ENCODE measurements at places on chromosomes 4 and X. TPM values are rescaled to one million over a fixed set of nuclear protein-coding genes. Genes with fewer than 3 reads are reported as not detected.

DNA sequence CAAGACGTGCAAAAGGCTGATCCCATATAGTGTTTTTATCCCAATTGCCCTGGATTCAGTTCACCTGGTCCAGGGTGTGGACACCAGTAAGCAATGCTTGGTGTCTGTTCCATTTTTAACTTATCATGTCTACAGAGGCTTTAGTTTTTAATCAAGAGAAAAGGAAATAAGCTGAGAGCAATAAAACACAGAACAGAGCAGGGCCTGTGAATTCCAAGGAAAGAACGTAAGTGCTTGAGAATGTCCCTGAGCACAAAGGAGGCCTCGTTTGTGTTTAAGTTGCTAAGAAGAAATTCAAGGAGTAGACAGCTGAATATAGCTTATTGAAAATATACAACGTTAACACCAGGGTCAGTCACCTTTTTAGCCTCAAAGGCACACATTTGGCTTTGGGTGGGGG lies 191.3 kb downstream of the GPC3 start:
- H3K4me1 ChIP-seq, result no peaks in the 10 kb centered on the region
- DNase-seq, result no peak
- no peak overlapping the region for H3K27ac ChIP-seq
- no peak overlapping the region for H3K4me3 ChIP-seq
- H3K36me3 ChIP-seq, result no peaks in the 10 kb centered on the region

GRCh38 chrX:41522671-41523070 lies 75.5 kb downstream of the NYX start:
- peaks cover 18% of the 10 kb centered on the region for H3K27me3 ChIP-seq
- no peaks in the 10 kb centered on the region for H3K36me3 ChIP-seq
- peak overlapping the region; percentile 58 for H3K27ac ChIP-seq
- no peak for DNase-seq

- DNase-seq, result no peak
- no peaks in the 10 kb centered on the region for H3K4me1 ChIP-seq
- peaks cover 6% of the 10 kb centered on the region for H3K27me3 ChIP-seq
Measured at GRCh38 chrX:39693298-39693697, 404.5 kb downstream of the BCOR start.

DNA sequence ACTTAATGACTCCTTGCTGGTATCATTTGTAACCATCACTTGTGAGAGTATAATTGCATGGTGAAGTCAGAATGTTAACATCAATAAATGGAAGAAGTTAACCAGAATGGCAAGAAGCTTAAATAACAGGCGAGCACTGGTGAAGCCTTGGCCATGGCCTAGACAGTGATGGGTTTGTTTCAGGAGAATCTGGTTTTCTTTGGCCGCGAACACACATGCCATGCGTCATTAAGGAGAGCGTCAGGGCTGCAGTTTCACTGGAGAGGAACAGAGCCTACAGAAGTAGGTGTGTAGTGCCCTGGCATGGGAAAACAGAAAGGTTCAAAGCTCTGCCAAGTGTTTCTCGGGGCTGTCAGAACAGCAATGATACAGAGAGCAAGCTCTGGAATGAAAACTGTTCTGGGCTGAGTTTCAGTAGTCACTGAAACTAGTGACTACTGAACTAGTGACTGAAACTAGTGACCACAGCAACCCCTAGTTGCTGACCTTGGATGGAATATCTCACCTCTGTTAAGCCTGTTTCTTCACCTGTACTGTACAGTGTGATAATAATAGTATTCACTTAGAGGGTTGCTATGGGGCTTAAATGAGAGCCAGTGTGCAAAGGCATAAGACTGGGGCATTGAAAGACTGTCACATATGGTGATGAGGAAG lies 93.8 kb downstream of the C4orf51 start:
- H3K4me3 ChIP-seq, result no peak overlapping the region
- peaks cover 6% of the 10 kb centered on the region for H3K36me3 ChIP-seq
- no peak overlapping the region for H3K27ac ChIP-seq
- H3K27me3 ChIP-seq, result no peaks in the 10 kb centered on the region
- DNase-seq, result no peak

Gene KDR
- total RNA-seq, result 78.7 TPM

- peaks cover 30% of the 10 kb centered on the region for H3K4me1 ChIP-seq
- H3K27me3 ChIP-seq, result no peaks in the 10 kb centered on the region
- no peak for DNase-seq
- H3K4me3 ChIP-seq, result no peak overlapping the region
- peak overlapping the region; percentile 50 for H3K27ac ChIP-seq
- no peaks in the 10 kb centered on the region for H3K36me3 ChIP-seq
Measured at GRCh38 chr4:1293531-1293941, 3.8 kb downstream of the MAEA start.

Gene SRP72
- 56.4 TPM for total RNA-seq

- no peak for DNase-seq
- no peaks in the 10 kb centered on the region for H3K36me3 ChIP-seq
- H3K4me3 ChIP-seq, result no peak overlapping the region
- H3K27ac ChIP-seq, result no peak overlapping the region
- H3K4me1 ChIP-seq, result no peaks in the 10 kb centered on the region
Measured at GRCh38 chrX:112766774-112767173, 73.9 kb downstream of the AMOT start.

Gene DGKK
- total RNA-seq, result not detected

GRCh38 chrX:129781134-129781672 lies 1.5 kb downstream of the SASH3 start:
- H3K36me3 ChIP-seq, result no peaks in the 10 kb centered on the region
- H3K27ac ChIP-seq, result no peak overlapping the region
- no peak for DNase-seq

GRCh38 chr4:79381161-79381560 lies 26.9 kb downstream of the GK2 start:
- H3K36me3 ChIP-seq, result no peaks in the 10 kb centered on the region
- no peak for DNase-seq

- H3K4me3 ChIP-seq, result no peak overlapping the region
- DNase-seq, result no peak
Measured at GRCh38 chrX:107146670-107147069, 28.0 kb upstream of the RBM41 start.

DNA sequence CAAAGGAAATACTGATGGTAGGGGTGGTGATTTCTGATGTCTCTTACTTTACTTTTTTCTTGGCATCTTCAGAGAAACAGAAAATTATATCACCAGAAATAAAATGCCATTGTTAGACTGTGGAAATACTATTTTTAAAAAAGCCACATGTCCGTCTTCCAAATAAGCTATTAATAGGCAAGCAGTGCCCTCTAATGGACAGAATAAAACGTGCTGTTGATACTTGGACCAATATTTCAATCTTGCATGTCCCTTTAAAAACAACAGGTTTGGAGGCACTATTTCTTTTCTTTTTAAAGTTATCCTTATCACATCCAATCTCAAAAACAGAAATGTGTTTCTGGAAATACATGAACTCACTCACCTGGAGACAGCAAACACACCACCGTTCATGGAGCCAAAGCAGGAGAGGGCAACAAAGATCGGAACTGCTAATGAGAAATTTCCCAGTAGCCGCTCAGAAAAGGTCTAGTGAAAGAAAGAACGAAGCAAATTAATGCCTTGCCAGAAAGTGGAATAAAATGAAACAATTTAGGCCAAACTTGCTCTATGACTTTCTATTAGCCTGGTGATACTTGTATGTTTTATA lies 59.2 kb downstream of the SLC7A11 start:
- no peak overlapping the region for H3K27ac ChIP-seq
- no peak overlapping the region for H3K4me3 ChIP-seq
- H3K4me1 ChIP-seq, result no peaks in the 10 kb centered on the region
- H3K27me3 ChIP-seq, result no peaks in the 10 kb centered on the region
- DNase-seq, result peak; percentile 72

Gene AMER1
- 7.1 TPM for total RNA-seq

Gene HTR2C
- not detected for total RNA-seq

DNA sequence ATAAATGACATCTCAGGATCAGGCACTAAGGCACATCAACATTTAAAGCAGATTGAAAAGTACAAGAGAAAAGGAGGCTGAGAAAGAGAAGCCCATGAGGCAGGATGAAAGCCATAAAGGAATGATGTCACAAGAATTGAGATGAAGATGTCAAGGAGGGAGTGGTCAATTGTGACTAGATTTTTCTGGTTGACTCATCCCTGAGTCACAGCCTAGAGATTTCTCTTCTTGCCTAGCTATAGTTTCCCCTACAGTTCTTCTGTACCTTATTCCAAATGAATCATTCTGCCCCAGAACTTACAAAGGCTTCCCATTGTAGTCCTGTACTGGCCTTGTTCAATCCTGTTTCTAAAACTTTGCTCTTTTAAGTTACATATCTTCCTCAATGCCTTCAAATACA lies 3.4 kb upstream of the USP53 start:
- H3K36me3 ChIP-seq, result no peaks in the 10 kb centered on the region
- no peaks in the 10 kb centered on the region for H3K27me3 ChIP-seq
- DNase-seq, result no peak
- H3K4me3 ChIP-seq, result no peak overlapping the region
- no peaks in the 10 kb centered on the region for H3K4me1 ChIP-seq

DNA sequence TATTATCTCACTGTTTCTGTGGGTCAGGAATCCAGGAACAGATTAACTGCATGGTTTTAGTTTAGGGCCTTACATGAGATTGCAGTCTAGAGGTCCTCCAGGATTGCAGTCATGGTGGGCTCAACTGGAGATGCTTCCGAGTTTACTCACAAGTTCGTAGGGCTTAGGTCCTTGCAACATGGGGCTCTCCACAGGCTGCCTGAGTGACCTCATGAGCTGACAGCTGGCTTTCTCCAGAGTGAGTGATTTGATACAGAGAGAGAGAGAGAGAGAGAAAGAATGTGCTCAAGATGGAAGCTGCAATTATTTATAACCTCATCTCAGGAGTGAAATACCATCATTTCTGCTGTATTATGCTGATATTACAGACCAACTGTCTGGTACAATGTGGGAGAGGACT lies 168.9 kb downstream of the GPAT3 start:
- no peaks in the 10 kb centered on the region for H3K27me3 ChIP-seq
- H3K4me3 ChIP-seq, result no peak overlapping the region
- no peaks in the 10 kb centered on the region for H3K4me1 ChIP-seq
- no peaks in the 10 kb centered on the region for H3K36me3 ChIP-seq
- no peak overlapping the region for H3K27ac ChIP-seq

- no peak for DNase-seq
- peaks cover 39% of the 10 kb centered on the region for H3K4me1 ChIP-seq
- no peaks in the 10 kb centered on the region for H3K36me3 ChIP-seq
- H3K27me3 ChIP-seq, result no peaks in the 10 kb centered on the region
Measured at GRCh38 chr4:113636877-113637276, 124.7 kb downstream of the CAMK2D start.
